Neural crest cell (in vitro differentiated cells): ENCODE measurements at places on chromosomes 6 and 20.

- no peak for DNase-seq
Observed at GRCh38 chr6:143074101-143074500, 13.4 kb downstream of the AIG1 start.

GRCh38 chr6:159821726-159822125 lies 21.6 kb downstream of the PNLDC1 start:
- DNase-seq = no peak

DNA sequence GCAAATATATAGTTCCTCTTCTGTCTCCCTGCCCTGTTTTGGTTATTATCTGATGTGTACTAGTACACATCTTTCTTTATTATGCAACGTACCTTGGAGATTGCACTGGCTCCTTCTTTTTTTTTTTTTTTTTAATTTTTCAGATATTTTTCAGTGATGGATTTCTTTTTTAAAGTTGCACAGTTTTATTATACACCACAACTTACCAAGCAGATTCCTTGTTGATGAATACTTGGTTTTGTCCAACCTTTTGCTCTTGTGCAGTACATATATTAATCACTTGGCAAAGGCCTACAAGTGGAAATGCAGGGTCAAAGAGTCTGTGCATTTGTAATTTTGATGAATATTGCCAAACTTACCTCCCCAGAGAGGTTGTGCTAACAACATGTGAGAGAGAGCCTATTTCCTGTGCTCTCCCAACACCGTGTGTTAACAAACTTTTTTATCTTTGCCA lies 50.1 kb upstream of the RNF24 start:
- DNase-seq = no peak

DNA sequence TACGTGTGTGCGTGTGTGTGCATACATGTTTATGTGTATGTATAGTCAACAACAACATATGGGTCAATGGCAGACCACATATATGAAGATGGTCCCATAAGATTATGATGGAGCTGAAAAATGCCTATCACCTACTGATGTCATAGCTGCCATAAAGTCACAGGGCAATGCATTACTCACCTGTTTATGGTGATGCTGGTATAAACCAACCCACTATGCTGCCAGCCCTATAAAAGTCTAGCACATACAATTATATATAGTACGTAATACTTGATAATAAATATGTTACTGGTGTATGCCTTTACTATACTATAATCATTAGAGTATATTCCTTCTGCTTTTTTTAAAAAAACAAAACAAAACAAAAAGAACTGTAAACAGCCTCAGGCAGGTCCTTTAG lies 148.4 kb upstream of the ARID1B start:
- DNase-seq = no peak

DNA sequence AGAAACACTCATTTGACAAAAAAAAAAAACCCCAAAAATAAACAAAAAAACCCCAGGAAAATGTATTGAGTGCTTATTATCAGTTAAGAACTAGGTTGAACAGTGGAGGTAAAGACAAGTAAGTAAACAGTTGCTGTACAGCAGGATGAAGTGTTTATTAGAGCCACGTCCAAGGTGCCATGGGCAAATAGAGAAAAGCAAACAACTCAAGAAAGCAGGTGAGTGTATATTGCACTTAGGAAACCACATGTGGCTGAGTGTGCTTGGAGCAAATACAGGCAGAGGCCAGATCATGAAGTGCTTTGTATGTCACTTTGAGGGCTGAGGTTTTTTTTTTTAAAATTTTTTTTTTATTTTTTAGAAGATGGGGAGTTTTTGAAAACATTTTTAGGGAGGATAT lies 98.3 kb downstream of the MACROD2 start:
- no peak for DNase-seq

GRCh38 chr20:57773059-57773815 lies 63.4 kb upstream of the PMEPA1 start:
- no peak for DNase-seq

- DNase-seq = no peak
Observed at GRCh38 chr20:12591949-12592470, 416.8 kb upstream of the SPTLC3 start.

GRCh38 chr6:6277413-6277812 lies 43.0 kb downstream of the F13A1 start:
- DNase-seq = no peak

- DNase-seq = no peak
Observed at GRCh38 chr6:144296973-144297372, 11.8 kb downstream of the UTRN start.

DNA sequence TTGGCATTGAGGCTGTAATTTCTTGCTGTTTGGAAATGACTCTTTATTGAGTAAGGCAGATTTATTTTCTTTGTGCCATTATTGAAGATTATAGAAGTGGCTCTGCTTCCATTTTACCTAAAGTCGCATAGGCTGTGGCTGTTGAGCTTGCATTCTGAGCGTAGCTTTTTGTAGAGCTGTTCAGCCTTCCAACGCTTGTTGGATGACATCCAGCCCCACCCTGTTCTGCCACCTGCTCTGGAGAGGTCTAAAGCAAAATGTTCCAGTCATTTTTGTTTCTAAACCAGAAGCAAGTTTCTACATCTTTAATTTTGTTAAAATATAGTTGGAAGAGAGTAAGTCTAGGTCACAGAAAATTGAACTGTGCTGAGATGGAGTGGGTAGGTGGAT lies 24.4 kb downstream of the UST start:
- no peak for DNase-seq

DNA sequence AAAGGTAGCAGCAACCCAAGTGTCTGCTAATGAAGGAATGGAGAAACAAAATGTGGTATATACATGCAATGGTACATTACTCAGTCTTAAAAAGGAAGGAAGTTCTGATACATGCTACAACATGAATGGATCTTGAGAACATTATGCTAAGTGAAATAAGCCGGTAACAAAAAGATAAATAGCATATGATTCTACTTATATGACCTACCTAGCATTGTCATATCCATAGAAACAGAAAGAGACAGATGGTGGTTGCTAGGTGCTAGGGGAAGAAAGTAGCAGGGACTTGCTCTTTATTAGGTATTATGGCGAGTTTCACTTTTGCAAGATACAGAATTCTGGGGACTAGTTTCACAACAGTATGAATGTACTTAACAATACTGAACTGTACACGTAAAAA lies 46.6 kb downstream of the UBR2 start:
- DNase-seq = no peak

- no peak for DNase-seq
Observed at GRCh38 chr6:143549221-143549948, 37.9 kb upstream of the FUCA2 start.

DNA sequence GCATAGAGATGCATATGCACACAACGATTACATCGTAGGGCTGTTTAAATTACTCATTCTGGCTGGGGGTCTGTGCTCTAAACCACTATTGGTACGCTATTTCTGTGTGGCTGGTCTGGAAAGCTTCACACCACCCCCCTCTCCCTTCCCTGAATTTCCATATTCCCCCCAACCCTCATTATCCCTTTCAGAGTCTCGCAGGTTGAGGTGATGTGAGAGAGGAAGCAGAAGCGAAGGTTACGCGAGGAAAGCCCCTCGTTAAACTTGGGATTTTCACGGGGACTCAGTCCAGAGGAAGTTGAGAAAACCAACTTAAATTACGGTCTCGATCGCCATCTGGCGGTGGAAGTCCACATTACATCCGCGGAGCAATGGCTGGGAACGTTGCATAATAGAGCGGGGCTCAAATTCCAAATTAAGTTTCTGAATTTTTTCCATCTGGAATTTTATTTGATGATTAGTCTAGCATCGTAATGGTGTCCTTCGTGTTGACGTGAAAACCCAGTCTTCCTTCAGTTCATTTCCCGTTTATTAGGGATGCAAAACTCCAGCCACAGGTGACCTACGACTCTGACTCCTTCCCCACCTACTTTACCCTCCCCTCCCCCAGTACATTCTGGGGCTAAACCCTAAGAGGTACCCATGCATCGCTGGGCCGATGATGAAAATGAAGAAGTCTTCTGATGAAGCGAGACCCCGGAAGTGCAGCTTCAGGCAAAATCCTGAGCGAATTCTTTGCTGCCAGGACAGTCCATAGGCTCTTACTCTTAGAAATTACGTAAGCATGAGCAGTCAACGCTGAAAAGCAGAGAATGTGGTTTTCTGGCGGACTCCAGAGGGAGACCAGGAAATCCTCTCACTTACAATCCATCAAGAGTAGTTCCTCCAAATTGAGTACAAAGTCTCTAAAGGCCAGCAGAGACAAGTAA lies 19.7 kb downstream of the HLA-DOB start:
- DNase-seq = peak; percentile 90

DNA sequence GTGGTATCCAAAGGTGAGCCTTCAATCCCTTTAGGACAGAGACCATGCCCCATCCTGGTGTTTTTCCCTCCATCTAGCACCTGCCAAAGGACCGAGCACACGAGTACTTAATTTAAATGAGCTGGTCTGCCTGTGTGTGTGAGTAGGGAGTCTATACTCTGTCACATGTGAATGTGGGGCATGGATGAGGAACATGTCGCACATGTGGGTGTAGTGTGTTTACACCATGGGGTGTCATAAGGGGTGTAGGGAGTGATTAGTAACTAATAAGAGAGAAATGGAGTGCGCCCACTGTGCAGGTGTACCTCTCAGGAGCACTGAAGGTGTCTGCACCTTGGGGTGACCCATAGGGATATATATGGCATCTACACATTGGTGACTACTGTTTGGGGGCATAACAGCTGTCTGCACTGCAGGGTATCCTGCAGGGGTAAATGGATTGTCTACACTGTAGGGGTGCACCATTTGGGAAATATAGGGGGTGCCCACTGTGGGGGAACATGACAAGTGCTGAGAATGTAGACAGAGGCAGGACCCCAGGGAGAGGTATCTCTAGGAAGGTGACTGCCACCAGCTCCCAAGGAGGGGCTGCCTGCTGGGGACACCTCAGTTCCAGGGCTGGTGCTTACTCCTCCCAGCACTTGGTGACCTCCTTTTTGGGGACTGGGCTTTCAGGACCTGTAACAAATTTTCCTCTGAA lies 53.5 kb downstream of the EBF4 start:
- DNase-seq = no peak

DNA sequence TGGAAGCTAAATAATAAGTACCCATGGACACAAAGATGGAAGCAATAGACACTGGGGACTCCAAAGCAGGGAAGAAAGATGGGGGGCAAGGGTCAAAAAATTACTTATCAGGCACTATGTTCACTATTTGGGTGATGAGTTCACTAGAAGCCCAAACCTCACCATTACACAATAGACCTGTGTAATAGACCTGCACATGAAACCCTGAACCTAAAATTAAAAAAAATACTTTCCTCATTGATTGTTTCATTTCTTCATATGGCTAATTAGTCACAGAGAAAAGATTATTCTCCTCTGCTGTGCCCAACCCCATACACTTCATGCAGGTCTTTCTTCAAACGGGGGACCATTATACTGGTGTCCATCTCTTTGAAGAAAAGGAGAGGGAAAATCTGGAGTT lies 213.0 kb upstream of the DTNBP1 start:
- DNase-seq = no peak

GRCh38 chr6:85193339-85193738 lies 256.5 kb upstream of the NT5E start:
- no peak for DNase-seq

DNA sequence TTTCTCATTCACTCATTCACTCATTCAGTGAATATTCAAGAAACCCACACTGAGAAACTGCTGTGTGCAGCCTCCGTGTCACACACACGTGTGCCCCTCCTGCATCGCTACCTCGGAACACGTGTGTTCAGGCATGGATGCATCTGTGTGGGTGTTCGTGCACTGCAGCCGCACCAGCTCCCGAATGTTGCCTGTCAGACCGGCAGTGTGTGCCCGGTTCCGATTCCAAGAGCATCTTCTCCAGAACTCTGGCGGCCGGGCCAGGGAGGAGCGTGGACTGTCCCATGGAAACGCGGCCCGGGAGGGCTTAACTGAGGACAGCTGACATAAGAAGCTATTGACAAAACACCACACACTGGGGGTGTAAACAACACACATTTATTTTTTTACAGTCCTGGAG lies 216.0 kb downstream of the DLL1 start:
- no peak for DNase-seq

DNA sequence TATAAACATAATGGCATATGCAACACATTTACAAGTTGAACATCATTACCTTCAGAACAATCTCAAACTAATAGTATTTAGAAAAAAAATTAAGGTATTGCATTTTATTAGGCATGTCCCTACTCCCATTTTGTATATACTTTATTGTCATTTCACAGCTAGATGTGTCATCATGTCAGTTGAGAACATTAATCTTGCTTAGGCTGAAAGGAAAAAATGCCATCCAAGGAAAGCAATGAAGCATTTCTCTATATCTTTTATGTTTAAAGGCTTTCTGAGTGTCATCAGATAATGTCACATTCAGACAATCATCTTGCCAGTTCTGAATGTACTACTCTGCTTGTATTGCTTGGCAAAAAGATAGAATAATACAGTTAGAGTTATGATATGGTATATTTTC lies 228.8 kb upstream of the THEMIS start:
- no peak for DNase-seq

- no peak for DNase-seq
Observed at GRCh38 chr20:18421608-18422007, 45.2 kb downstream of the DZANK1 start.

DNA sequence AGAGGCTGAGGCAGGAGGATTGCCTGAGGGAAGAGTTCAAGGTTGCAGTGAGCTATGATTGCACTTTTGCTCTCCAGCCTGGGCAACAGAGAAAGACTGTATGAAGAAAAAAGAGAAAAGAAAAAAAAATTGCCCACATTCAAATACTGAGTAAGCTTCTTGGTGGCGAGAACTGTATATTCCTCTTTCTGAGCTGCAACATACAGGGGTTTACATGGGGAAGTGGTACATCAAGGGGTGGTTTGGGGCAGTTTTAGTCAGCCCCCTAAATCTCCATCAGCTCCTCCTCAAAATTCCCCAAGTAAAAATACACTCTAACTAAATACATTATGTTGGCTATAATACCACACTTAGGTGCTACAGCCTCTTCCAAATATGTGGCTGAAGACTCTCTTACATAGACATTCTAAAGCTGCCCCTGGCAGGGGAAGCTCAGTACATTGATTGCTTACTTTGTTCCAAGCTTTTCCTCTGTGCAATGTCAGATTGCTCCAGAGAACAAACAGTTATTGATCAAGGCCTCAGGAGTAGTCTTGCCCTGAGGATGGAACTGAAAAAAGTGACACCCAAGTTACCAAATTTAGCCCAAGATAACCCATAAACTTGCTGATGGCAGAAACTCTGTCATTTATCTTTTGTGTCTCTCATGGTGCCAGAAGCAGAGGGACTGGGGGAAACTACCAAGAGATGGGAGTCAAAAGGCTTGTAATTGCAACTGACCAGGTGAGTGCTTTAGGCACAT lies 107.4 kb upstream of the RIPOR2 start:
- DNase-seq = no peak

DNA sequence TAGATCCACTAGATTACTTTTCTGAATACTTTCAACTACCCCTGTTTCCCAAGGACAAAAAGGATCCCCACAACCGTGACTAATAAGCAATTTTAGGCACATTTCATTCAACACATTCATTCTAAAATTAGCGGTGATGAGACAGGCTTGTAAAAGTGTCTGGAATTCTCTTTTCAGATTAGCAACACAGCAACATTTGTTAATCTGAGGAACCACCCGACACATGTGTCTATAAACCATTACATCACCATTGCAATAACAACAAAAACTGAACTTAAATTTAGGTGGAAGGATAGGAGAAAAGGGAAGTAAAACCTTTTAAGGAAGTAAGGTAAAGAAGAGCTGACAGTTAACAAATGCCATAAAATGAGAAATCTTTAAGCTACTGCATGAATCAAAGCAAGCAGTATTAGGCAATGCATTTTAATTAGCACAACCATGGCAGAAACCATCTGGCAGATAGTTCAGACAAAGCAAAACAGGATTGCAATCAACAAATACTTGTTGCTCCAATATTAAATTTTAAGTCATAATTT lies 49.1 kb downstream of the MAP3K7 start:
- no peak for DNase-seq
